Tibial nerve (tissue), 4 donors: ENCODE measurements at places on chromosomes 4 and X. TPM values are rescaled to one million over a fixed set of nuclear protein-coding genes. Genes with fewer than 3 reads are reported as not detected.

ZDHHC15 gene
- total RNA-seq = 3.1 TPM

VSIG1 gene
- 0.30 TPM for total RNA-seq

EVC2 gene
- total RNA-seq = 37.3 TPM

DNA sequence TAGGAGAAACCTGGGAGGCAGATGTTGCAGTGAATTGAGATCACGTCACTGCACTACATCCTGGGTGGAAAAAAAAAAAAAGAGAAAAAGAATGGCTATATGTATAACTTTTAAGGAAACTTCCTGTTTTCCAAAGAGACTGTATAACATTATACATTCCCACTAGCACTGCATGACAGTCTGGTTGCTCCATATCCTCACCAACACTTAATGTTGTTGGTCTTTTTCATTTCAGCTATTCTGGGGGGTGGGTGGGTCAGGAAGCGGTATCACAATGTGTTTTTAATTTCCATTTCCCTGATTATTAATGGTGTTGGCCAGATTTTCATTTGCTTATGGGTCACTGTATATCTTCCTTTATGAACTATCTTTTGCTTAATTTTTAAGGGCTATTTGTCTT is 13.4 kb downstream of the LRIT3 start:
- no peak overlapping the region for H3K4me3 ChIP-seq
- peaks cover 9% of the 10 kb centered on the region for H3K36me3 ChIP-seq
- no peak for DNase-seq
- H3K4me1 ChIP-seq = no peaks in the 10 kb centered on the region

DNA sequence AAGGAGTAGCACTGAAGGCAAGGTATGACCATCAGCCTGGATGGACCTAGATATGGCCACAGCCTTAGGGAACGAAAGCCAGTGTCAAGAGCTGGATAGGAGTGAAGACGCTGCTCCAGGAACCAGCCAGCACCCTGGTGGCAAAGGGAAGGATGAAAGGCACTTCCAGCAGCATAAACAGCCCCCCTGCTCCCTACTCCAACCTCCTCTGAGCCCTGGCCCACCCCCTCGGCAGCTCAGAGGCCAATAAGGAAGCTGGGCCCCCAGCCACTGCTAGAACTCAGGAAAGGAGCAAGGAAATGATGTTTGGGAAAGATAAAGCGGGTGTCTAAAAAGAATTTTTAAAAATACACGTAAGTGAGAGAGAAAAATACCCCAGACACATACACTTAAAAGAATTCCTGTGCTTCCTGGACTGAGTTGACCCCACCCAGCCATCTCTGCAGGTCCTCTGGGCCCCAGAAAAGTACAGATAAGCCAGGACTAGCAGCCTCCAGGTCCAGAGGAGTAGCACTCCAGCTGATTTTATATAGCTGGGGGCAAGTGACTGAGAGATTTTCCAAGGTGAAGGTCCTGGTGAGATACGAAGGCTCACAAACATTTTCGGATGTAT is 170.4 kb downstream of the SHROOM4 start:
- H3K27me3 ChIP-seq = no peaks in the 10 kb centered on the region
- H3K36me3 ChIP-seq = no peaks in the 10 kb centered on the region
